ENCODE measurements at places on chromosomes 2 and 18.

- no peak for DNase-seq
Observed at GRCh38 chr2:134011936-134012586, 241.8 kb upstream of the MGAT5 start.

- no peak for DNase-seq
Observed at GRCh38 chr2:216497382-216498069, 1.1 kb upstream of the RPL37A start.

GRCh38 chr2:169009865-169010579 lies 21.1 kb downstream of the ABCB11 start:
- no peak for DNase-seq

GRCh38 chr18:3911413-3911812 lies 461.4 kb downstream of the TGIF1 start:
- no peak for DNase-seq

GRCh38 chr2:102436323-102436722 lies 13.4 kb downstream of the IL18RAP start:
- DNase-seq, result no peak

GRCh38 chr2:200396781-200397242 lies 90.3 kb downstream of the SPATS2L start:
- DNase-seq, result no peak

DNA sequence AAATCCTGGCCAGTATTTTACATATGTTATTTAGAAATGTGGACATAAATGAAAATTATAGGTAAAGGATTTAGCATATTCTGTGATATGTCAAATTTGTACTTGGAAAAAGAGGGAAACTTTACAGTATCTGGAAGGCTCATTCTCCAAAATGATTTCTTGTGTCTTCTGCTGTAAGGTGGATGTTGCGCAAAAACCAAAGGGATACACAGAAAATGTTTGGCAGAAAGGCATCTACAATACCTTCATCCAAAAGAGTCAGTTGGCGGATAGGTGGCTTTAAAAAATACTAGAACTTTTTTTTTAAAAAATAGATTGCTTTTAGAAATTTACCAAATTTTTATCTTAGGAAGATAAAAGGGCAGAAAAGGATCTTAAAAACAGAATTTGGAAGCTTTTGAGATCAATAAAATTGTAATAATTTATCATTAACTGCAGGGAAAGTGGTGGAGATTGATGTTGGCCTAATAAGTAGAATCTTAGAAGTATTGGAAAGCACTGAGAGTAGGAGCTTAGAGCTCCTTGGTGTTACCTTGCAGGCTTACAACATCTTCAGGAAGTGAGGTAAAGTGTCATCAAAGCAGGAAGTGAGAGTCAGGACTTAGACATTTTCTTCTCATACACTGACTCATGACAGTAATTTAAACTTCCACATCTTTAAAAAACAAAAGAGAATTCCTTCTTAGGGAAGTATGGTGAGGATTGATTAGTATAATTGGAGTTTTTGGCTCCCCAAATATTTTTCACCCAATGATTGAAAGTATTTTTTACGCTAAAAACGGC lies 2.1 kb downstream of the NABP1 start:
- DNase-seq, result no peak

Measured in stimulated activated CD4-positive, alpha-beta T cell treated with anti-CD3 and anti-CD28 coated beads, Interleukin-12 subunit alpha, Interleukin-12 subunit beta, amount 100 ng/mL, for 4 hours (primary cell).